Stimulated activated CD4-positive, alpha-beta T cell treated with anti-CD3 and anti-CD28 coated beads, TNF-alpha, amount 100 ng/mL, for 1 hour (primary cell): ENCODE measurements at places on chromosomes 2 and 18.

- DNase-seq: no peak
Observed at GRCh38 chr2:46216213-46216612, 81.0 kb upstream of the EPAS1 start.

DNA sequence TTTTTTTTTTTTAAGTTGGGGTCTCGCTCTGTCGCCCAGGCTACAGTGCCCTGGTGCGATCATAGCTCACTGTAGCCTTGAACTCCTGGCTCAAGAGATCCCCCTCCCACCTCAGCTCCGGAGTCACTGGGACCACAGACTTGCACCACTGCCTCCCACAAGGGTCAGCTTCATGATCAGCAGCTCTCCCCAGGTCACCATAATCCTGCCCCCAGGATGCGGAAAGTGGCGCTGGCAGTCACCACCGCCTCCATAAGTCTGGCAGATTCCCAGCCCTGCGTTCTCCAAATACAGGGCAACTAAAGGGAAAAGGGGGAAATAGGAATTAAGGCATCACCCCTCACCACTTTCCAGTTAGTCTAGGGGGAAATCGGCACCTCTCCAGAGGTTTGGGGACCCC is 5.2 kb upstream of the ARID5A start:
- no peak for DNase-seq

GRCh38 chr2:181790716-181791649 is 100.5 kb upstream of the ITPRID2 start:
- DNase-seq: no peak

GRCh38 chr18:662197-662596 is 4.7 kb downstream of the TYMS start:
- no peak for DNase-seq

- DNase-seq: no peak
Observed at GRCh38 chr2:220143336-220143735, 515.9 kb downstream of the SLC4A3 start.

DNA sequence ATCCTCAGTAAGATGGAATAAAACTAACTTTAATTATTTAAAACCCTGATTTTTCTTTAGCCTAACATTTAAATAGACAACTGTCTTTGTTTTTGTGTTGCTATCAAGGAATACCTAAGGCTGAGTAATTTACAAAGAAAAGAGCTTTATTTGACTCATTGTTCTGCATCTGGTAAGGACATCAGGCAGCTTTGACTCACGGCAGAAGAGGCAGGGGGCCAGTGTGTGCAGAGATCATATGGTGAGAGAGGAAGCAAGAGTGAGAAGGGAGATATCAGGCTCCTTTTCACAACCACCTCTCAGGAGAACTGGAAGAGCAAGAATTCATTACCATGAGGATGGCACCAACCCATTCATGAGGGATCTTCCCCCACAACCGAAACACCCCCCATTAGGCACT is 64.6 kb upstream of the TFPI start:
- no peak for DNase-seq

DNA sequence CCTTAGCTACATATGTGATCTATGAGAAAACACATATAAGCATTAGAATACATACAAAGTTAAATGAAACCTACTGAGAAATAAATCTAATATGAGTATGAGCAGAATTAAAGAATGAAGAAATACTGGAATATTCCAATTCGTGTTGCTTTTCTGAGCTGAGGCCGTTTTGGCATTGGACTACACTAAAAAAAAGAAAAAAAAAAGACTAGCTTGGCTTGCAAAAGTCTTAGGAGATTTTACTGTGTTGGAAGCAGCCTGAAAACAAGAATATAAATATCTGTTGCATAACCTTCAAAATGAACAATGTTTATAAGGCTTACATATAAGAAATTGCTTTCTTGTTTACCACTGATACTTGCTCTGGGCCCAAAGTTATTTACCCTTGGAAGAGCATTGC is 562.8 kb downstream of the TMEM182 start:
- DNase-seq: no peak

GRCh38 chr2:17578466-17578928 is 38.0 kb downstream of the VSNL1 start:
- no peak for DNase-seq

DNA sequence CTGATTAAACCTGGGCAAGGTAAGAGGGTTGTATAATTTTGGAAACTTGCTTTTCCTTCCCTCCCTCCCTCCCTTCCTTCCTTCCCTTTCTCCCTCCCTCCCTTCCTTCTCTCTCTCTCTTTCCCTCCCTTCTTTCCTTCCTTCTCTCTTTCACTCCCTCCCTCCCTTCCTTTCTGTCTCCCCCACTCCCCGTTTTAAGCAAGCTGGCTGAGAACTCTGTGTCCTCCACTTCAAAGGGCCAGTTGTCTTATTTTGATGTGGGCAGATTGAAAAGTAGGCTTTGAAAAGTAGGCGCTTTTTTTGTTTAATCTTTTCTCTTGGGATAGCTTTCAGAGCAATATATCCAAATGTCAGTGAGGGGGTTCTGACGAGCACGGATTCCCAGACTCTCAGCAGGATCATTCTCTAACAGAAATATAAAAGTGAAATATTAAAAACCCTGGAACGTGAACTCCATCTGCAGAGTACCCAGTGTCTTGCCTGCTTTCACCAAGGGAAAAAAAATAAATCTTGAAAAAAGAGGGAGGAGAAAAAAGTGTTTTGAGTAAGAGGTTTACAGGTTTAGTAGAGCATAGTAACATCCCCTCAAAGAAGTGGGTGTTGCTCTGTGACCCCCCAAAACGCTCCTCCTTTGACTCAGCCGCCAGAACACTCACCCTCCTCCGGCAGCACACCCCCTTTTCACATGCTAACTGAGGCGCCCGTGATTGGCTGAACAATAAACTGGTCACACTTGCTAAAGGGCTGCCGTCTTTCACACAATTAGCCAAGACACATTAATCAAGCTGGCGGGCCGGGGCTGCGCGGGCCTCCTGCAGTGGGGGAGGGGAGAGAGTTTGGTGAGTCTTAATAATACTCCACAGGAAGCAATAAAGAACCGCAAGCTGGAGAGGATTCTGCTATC is 52.2 kb downstream of the CDK15 start:
- no peak for DNase-seq

DNA sequence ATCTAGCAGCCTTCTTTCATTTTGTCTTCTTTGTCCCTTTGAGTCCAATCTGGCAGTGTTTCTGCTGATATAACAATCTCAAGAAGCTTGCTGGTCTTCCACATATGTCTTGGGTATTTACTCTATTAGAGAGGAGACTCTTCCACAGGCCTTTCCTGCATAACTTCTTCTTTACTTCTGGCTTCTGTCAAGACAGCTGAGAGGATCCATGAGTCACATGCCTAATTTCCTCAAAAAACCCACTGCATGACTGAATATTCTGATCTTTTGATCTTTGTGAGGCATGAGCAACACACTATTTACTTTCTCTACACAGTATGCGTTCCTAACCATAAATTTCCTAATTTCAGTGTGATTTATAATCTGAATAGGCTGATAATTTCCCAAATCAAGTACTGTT is 5.1 kb upstream of the DCC start:
- no peak for DNase-seq

GRCh38 chr18:66972681-66973080 is 368.8 kb upstream of the CDH19 start:
- no peak for DNase-seq

GRCh38 chr2:134149904-134150303 is 104.0 kb upstream of the MGAT5 start:
- no peak for DNase-seq

DNA sequence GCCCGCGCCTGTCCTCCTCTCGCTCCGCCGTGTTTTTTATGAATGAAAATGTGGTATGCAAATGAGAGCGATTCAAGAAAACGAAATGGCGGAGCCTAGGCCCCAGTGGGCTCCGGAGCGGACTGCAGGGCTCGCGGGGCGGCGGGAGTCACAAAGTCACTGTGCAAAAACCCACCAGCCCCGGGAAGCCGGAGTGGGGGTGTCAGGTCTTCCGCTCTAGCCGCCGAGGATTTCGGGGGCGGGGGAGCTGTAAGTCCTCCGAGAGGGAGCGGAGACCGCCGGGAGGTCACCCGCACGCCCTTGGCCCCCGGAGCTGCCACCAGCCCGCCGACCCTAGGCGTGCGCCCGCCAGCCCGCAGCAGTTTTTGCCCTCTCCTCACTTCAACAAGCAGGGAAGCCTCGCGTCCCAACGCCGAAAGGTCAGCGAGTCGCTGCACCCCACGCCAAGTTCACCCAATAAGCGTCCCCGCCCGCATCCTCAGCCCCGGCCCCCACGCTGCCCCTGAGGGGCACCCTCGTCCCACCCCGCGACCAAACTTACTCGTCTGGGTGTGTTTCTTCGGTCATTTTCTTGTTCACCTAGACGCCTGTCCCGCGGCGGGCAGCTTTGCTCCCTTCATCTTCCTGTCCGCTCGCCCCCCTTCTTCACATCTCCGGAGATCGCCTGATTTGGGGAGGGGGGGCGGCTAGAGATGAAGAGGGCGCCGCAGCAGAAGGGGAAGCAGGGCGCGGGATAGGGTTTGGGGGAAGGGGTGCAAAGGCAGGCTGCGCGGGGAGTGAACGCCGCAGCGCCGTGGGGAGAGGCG is 775 bp downstream of the SPRED2 start:
- no peak for DNase-seq

- no peak for DNase-seq
Observed at GRCh38 chr2:234218266-234219045, 168.0 kb downstream of the SPP2 start.

DNA sequence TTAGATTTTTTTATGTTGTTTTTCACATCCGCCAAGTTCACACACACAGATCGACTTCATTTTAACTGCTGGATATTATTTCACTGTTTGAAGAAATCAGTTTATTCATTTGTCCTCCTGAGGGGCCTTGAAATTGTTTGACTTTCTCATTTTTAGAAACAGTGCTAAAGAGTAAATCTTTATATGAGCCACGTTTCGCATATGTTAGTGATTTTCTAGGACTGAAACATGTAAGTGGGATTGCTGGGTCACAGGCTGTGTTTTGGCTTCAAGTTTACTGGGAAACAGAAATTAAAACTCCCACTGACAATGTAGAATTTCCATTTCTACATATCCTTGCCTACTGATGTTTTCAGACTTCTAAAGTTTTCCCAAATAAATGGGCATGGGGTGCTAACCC is 363.8 kb downstream of the NCKAP5 start:
- DNase-seq: no peak

DNA sequence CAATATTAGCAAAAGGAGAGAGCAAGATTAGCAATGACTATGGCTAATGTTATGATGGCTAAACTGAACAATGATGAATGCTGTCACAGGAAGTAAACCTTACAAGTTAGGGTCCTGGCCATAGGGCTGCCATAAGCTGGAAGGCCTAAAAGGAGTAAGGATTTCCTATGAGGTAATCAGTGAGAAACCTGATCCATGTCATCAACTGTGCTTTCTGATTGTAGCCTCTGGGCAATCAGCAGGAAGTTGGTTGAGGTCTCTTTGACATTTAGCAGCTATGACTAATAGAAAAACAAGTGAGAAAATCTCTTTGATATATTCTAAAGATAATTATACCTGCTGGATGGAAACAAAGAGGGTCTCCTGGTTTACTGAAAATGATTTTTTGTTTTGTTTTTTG is 193.0 kb downstream of the RAB3GAP1 start:
- DNase-seq: no peak

GRCh38 chr2:71614976-71615766 is 161.8 kb downstream of the DYSF start:
- no peak for DNase-seq

GRCh38 chr2:98909317-98910211 is 26.5 kb downstream of the CRACDL start:
- no peak for DNase-seq

DNA sequence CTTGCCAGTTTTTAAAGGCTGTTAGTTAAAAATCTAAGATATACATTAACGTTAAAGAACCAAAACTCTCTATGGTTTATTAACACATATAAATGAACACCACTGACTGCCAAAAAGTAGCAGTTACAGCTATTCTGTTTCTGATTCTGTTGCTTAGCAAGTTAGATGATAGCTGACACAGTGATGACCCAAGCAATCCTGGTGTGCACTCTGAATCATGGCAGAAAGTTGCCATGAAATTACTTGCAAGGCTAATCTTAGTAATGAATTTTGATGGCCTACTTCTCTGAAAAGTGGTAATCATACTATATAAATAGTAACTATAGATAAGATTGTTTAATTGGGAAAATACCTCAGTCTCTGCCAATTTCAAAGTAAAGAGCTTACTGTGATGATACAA is 57.7 kb downstream of the ROCK2 start:
- no peak for DNase-seq

GRCh38 chr2:112869258-112869842 is 32.8 kb upstream of the IL1B start:
- DNase-seq: no peak

DNA sequence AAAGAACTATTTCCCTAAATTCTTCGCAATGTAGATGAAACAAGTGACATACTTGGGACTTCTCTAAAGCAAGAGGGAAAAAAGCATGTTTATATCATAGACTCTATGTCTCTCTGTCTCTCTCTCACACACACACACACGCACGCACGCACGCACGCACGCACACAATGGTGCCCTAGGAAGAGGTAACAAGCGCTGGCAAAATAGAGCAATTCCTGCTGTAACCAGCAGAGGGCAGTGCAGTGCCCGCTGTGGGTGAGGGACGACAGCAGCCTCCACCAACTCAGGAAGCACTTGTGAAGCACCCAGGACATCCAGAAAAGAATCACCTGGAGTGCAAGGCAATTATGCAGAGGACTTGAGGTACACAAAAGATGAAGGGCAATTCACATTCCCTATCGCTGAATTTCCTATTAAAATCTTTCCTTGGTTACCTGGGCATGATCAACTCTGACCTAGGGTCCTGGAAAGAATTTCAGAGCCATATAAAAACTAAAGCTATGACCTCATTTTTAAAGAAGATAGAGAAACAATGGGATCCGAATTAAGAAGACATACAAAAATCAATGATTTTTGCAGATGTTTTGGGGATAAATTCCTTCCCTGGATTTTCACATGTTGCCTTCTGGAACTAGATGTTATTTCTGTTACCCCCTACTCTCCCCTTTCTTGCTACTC is 166.4 kb downstream of the PDE11A start:
- DNase-seq: no peak

DNA sequence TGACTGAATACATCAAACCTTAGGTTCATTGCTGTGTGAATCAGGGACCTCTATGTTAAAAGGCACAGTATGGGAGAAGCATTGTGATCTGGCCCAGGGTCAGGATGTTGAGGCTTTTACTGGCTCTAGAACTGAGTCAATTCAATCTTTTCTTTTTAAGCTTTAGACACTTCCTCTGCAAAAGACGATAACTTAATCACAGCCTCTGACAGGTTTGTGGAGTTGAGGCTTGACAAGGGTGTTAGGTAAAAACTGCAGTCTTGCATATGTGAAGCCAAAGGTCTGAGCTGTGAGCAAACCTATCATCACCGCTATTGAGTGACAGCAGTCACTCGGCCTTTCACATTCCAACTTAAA is 17.3 kb upstream of the ARHGAP25 start:
- DNase-seq: no peak

DNA sequence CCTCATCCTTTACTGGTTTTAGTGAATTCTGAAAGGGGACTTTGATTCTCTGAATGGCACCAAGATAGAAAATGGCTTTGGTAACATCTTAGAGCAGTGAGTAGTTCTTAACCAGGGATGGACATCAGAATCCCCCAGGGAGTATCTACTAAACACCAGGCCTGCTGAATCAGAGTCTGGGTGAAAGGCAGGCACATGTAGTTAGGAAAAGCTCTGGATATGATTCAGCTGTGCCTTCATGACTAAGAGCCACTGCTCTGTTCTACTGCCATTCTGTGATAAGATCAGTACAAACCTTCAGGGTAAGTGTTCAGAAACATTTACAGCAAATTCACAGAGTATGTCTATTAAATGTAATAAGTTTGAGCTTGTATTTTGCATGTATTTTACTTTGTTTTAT is 46.2 kb upstream of the B3GNT2 start:
- DNase-seq: no peak
